Suprapubic skin (tissue), 4 donors: ENCODE measurements at places on chromosomes 16 and 17. TPM values are rescaled to one million over a fixed set of nuclear protein-coding genes. Genes with fewer than 3 reads are reported as not detected.

DNA sequence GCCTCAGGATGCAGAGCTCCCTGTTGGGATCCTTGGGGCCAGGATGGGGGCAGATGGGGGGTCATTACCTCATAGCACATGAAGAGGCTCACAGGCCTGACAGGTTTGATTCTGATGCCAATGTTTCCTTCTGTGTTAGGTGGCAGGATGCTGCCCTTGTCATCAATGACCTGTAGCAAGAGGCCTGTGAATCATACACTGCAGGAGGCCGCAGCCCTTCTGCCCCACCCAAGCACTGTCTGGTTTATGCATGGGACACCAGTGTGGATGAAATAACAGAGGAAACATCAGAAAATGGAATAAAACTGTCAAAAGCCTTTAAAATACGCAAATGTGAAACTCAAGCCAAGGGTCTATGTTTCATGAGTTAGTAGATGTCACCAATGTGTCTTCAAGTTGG is 60.5 kb upstream of the ACSM2B start:
- H3K36me3 ChIP-seq = no peaks in the 10 kb centered on the region
- no peak overlapping the region for H3K4me3 ChIP-seq
- no peak overlapping the region for H3K27ac ChIP-seq
- no peaks in the 10 kb centered on the region for H3K27me3 ChIP-seq
- DNase-seq = no peak

Gene TVP23C
- total RNA-seq = 11.4 TPM

Gene ABI3
- 2.3 TPM for total RNA-seq

Gene PLD6
- total RNA-seq = 4.4 TPM

Gene C16orf92
- total RNA-seq = not detected

DNA sequence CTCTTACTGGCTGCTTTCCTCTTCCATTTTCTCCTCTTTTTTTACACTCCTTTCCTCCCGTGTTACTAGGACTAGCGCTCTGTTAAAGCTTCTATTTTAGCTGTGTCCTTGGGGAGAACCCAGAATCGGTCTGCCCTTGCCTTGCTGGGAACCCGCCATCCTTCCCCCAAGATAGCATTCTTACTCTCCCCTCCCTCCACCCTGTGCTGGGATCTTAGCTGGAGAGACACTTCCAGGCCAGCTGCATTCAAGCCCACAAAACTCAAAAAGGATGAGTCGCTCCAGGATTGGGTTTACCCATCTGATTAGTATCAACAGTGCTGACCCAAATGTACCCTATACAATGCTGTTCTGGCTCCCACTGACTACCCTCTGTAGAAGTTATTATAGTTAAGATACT is 200.5 kb upstream of the ASIC2 start:
- H3K4me3 ChIP-seq = no peak overlapping the region
- DNase-seq = no peak
- H3K4me1 ChIP-seq = no peaks in the 10 kb centered on the region
- H3K27ac ChIP-seq = no peak overlapping the region
- no peaks in the 10 kb centered on the region for H3K36me3 ChIP-seq

Gene CACNG3
- total RNA-seq = not detected

DNA sequence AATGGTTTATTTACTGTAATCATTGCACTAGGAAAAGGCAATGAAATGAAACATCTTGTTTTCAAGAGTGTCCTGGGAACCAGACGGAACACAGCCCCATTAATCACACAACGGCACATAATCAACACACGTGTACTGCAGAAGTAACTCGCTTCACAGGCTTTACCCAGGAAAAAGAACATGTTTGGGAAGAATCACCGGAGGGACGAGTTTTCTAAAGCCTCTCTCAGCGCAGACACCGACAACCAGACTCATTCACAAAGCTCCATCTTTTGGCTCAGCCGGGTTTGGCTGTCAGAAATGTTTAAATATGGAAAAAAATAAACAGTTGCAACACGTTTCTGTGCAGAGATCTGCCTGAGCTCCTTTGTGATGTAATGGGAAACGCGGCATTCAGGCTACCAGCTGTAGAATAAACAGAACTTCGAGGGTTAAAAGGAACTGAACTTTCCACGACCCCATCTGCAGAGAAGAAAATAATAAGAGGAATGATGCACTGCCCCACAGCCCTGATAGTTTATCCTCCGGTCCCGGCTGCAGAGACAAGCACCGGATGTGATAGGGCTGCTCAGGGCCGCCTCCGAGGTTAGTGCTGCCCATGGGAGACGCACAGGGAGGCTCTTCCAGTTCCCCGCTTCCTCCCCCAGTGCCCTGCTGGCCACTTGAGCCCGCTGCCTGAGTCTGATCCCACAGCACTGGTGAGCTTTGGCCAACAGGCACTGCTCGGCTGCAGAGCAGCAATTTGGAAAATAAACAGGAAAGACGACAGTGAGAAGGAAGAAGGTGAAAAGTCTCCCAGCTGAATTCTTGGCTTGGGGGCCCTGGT is 119.8 kb downstream of the HIC1 start:
- DNase-seq = no peak
- peak overlapping the region; percentile 61 for H3K27ac ChIP-seq
- peaks cover 79% of the 10 kb centered on the region for H3K4me1 ChIP-seq
- H3K36me3 ChIP-seq = peaks cover 3% of the 10 kb centered on the region

DNA sequence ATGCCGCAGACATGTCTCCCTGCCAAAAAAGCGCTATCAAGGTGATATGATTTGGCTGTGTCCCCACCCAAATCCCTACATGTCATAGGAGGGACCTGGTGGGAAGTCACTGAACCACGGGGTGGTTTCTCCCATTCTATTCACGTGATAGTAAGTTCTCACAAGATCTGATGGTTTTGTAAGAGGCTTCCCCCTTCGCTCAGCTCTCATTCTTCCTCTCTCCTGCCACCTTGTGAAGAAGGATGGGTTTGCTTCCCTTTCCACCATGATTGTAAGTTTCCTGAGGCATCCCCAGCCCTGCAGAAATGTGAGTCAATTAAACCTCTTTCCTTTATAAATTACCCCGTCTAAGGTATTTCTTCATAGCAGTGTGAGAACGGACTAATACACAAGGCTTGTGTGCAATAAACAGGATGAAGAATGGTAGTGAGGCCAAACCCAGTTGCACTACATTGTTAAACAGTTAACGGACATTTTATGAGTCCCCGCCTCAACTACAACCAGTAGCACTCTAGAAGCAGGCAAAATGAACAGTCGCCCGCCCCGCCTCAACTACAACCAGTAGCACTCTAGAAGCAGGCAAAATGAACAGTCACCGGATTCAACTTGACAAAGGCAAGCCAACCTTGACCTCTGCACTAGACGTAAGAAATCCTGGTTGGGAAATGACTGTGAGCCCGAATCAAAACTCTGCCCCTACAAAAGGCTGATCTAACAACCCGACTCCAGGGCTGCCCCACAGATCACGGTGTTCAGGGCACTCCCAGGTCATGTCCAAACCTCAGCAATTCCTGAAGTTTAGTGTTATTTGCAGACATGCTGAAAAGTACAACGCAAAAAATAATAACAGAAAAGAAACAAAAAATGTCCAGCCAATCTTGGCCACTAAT is 26.3 kb downstream of the VPS53 start:
- peaks cover 30% of the 10 kb centered on the region for H3K36me3 ChIP-seq
- no peak overlapping the region for H3K4me3 ChIP-seq
- no peaks in the 10 kb centered on the region for H3K4me1 ChIP-seq
- no peaks in the 10 kb centered on the region for H3K27me3 ChIP-seq
- no peak for DNase-seq

Gene HYDIN
- 0.47 TPM for total RNA-seq

- H3K27ac ChIP-seq = no peak overlapping the region
- peaks cover 27% of the 10 kb centered on the region for H3K27me3 ChIP-seq
- H3K36me3 ChIP-seq = no peaks in the 10 kb centered on the region
- no peak for DNase-seq
These were observed 91.1 kb downstream of the ASIC2 start for GRCh38 chr17:33202021-33202420.

Gene JPH3
- total RNA-seq = not detected

DNA sequence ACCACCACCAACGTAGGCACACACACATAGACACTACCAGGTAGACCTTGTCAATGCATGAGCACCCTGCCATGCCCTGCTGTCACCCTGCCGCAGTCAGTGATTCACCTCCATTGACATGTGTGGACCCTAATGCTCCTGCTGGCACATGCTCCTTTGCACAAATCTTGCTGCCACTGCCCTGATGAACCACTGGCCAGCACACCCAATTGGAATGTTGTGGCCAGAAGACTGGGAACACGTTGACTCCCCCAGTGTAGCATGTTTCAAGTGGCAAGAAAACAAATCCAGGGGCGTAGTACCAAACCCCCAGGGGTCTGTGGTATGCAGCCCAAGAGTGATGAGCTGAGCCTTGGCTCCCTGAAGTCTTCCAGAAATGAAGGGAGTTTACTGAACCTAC is 486.4 kb upstream of the KIF2B start:
- H3K36me3 ChIP-seq = no peaks in the 10 kb centered on the region
- H3K4me3 ChIP-seq = no peak overlapping the region
- H3K27ac ChIP-seq = no peak overlapping the region

Gene NPIPB13
- 2.5 TPM for total RNA-seq

DNA sequence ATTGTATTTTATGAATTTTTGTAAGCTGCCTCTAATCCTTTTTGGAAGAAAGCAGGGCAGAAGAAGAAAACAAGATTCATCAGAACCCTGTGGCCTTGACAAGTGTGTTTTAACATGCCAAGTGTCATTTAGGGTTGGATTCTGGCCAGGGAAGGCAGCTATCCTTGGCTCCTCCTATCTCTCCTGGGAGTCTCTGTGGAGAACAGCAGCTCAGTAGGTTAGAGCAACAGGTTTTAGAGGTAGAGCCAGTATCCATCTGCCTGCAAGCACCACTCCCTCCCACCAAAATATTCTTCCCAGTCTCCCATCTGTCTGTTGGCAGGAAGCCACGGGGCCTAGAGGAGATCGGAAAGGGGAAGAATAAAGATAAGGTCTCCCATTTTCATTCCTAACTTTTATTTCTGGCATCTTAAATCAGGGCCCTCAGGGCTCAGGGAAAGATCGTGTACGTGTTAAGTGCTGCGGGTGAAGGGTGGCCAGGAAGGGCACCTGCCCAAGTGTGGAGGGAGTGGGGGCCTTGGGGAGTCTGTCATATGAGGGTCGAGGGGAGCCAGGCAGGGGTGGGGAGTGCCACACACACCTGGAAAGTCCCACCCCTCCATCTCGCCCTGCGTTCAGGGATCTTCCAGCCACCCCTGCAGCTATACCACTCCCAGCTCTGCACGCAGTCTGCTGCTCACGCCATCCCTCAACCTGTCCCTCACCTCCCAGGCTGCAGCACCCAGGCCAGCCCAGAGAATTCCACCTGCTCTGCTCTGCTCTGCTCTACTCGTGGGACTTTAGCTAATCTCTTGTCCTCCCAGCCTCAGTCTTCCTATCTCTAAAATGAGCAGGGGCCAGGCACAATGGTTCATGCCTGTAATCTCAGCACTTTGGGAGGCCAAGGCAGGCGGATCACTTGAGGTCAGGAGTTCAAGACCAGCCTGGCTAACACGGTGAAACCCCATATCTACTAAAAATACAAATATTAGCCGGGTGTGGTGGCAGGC is 17.1 kb upstream of the CPSF4L start:
- peaks cover 27% of the 10 kb centered on the region for H3K4me1 ChIP-seq
- H3K27ac ChIP-seq = peak overlapping the region; percentile 50

Gene MRPS34
- 59.1 TPM for total RNA-seq

GRCh38 chr16:66486773-66487579 is 59.9 kb downstream of the BEAN1 start:
- H3K4me3 ChIP-seq = no peak overlapping the region
- peak; percentile 64 for DNase-seq
- H3K27me3 ChIP-seq = no peaks in the 10 kb centered on the region

DNA sequence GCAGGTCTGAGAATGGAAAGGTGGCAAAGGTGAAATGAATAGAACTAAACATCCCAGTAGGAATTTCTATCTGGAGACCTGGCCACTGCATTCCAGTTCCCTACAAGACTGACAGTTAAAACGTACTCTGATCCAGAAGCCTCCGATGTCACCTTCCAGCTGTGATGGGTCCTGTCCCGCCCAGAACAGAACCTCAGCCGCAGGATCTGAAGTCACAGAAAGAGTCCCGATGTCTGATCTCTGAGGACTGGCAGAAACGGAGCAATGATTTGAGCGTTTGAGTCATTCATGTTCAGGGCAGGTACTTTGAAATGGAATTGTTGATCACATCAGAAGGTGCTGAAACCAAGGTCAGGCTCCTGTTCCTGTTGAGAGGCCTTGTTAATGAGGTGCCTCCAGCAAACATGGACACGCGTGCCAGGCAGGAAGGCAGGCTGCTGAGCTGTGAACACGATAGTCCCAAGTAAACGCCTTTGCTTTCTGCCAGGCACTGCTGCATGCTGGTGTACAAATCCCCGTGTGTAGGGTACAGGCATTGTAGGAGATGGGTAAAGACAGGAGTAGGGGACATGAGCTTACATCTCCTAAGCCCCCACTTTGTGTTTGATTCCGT is 61.4 kb downstream of the VAT1L start:
- H3K27me3 ChIP-seq = peaks cover 7% of the 10 kb centered on the region
- no peaks in the 10 kb centered on the region for H3K4me1 ChIP-seq
- H3K27ac ChIP-seq = no peak overlapping the region
- no peaks in the 10 kb centered on the region for H3K36me3 ChIP-seq
- H3K4me3 ChIP-seq = no peak overlapping the region

- H3K4me3 ChIP-seq = no peak overlapping the region
- H3K27me3 ChIP-seq = no peaks in the 10 kb centered on the region
- H3K27ac ChIP-seq = peak overlapping the region; percentile 66
- peaks cover 25% of the 10 kb centered on the region for H3K4me1 ChIP-seq
These were observed 79.0 kb upstream of the SMURF2 start for GRCh38 chr17:64741038-64741641.

GRCh38 chr17:49315551-49316257 is 46.3 kb downstream of the ZNF652 start:
- DNase-seq = peak; percentile 74
- no peak overlapping the region for H3K27ac ChIP-seq
- H3K36me3 ChIP-seq = peaks cover 28% of the 10 kb centered on the region
- H3K4me1 ChIP-seq = peaks cover 8% of the 10 kb centered on the region
- no peak overlapping the region for H3K4me3 ChIP-seq
- H3K27me3 ChIP-seq = no peaks in the 10 kb centered on the region

Gene MED1
- total RNA-seq = 29.4 TPM

DNA sequence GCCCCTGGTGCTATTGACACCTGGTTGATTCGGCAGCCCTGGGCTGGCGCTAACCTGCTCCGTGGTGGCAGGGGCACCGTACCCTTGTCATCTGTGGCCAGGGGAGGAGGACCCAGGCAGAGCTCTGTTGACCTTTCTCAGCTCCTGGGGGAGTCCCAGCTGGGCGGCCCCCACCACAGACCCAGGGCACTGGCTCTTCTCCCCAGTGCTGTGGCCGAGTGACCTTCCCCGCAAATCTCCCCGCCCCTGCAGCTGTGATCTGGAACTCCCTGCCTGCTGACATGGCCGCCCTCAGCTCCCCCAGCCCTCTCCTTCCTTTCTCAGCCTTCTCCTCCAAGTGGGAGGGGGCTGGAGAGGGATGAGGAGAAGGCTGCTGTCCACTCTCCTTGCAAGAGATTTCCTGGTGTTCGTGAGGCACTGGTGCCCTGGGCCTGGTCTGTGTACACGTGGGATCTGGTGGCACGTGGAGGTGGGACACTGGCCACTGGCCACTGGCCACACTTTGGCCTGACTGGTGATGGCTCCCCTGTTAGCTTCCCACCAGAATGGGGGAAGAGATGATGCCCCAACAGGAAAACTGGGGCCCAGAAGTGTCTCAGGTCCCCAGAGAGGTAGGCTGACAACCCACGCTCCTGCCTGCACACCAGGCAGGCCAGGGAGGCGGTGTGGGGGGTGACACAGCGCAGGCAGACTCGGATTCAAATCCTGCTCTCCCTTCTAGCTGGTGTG is 8.2 kb downstream of the FMNL1 start:
- H3K4me3 ChIP-seq = no peak overlapping the region
- no peaks in the 10 kb centered on the region for H3K27me3 ChIP-seq
- H3K4me1 ChIP-seq = peaks cover 66% of the 10 kb centered on the region
- H3K36me3 ChIP-seq = no peaks in the 10 kb centered on the region
- no peak for DNase-seq
- H3K27ac ChIP-seq = peak overlapping the region; percentile 79

Gene ADORA2B
- 55.3 TPM for total RNA-seq
